Retina (tissue), 1 donor: ENCODE measurements at places on chromosomes 16 and 17.
A peak's percentile ranks its signal among the peaks of the same experiment; 100 is the strongest.

DNA sequence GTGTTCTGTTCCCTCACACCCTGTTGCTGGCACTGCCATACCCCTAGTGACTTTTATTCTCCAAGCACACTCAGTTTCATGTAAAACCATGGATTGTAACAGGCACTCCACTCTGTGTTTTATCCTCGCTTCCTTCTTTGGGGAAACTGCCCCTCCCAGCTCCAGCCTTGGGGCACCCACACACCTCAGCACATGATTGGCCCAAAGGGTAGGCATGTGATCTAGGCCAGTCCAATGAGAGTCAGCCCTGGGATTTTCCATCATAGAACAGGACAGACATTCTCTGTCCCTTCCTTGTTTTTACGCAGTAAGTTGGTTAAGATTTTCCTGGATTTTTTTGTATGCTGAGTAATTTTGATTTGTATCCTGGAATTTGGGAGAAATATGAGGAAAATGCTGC lies 115.4 kb downstream of the C16orf95 start:
- no peak for DNase-seq

DNA sequence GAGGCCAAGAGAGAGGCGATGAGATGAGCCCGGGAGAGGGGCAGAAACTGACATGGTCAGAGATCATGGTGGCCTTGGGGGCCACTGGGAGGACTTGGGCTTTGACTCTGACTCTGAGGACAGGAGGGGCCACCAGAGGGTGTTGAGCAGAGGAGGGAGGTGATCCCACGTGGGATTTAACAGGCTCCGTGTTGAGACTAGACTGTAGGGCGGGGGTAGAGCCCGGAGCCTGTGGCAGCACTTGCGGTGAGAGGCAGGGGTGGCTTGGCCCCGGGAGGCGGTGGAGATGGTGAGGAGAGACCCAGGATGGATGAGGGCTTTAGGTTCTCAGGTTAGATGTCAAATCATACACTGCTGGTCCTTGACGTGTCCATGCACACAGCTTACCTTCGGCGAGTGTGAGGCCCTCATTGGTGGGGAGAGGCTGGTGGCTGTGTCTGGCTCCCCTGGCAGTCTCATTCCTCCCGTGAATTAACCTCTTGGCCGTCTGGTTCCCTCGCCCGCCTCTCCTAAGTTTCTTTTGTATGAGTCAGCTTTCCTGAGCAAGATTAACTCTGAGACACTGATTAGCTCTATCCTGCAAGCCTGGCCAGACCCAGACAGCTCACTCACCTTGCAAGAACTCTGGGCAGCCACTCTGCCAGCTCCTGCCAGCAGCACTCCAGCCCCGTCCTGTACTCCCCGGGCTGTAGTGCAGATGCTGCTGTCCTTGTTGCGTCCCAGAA lies 39.7 kb downstream of the VPS35L start:
- DNase-seq = no peak

DNA sequence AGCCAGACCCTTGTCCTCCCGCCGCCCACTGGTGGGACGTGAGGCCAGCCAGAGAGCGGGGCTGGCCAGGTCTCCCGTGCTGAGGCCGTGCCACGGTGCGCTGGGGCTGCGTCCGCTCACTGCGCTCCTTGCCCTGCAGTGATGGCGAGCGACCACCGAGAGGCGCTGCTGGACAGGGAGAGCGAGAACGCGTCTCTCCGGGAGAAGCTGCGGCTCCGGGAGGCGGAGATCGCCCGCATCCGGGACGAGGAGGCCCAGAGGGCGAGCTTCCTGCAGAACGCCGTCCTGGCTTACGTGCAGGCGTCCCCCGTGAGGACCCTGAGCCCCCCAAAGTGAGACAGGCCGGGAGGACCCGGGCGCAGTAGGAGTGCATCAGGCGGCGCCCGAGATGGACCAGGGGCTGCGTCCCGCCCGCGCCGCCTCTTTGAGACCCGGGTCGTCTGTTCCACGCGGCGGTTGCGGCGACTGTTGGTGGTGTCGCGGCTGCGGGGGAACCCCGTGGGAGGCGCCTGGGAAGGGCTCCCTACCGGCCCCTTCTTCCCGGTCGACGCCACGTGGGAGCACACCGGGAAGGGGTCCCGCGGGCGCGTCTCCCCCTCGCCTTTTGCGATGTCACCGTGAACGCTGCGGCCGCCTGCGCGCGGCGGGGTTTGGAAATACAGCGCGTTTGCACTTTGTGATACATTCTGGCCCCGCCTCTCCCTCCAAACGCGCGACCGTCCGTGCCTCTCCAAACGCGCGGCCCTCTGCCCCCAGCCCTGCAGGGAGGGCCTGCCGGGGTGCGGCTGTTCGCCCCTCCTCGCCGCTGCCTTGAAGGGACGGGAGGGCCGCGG lies 792 bp upstream of the RAC3 start:
- peak; percentile 94 for DNase-seq

GRCh38 chr16:10494343-10495030 lies 85.9 kb downstream of the EMP2 start:
- DNase-seq = no peak

DNA sequence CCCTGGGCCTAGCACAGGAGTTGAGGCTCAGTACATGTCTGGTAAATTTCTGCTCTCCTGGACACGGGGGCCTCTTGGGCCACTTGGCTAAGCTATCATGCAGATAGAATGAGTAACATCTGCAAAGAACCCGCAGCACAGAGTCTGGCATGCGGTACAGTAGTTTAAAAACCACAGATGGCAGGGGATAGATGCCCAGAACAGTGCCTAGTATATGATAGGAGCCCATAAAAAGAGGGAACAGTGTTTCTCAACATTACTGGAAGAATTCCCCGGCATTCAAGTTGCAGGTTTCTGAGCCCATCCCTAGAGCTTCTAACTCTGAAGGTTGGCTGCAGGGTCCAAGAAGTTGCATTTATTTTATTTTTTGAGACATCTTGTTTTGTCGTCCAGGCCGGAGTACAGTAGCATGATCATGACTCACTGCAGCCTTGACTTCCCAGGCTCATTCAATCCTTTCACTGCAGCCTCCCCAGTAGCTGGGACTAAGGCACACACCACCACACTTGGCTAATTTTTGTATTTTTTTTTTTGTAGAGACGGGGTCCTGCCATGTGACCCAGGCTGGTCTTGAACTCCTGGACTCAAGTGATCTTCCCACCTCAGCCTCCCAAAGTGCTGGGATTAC lies 5.8 kb downstream of the CDIPT start:
- no peak for DNase-seq

- DNase-seq = no peak
Observed at GRCh38 chr17:60390925-60391470, 935 bp downstream of the USP32 start.

DNA sequence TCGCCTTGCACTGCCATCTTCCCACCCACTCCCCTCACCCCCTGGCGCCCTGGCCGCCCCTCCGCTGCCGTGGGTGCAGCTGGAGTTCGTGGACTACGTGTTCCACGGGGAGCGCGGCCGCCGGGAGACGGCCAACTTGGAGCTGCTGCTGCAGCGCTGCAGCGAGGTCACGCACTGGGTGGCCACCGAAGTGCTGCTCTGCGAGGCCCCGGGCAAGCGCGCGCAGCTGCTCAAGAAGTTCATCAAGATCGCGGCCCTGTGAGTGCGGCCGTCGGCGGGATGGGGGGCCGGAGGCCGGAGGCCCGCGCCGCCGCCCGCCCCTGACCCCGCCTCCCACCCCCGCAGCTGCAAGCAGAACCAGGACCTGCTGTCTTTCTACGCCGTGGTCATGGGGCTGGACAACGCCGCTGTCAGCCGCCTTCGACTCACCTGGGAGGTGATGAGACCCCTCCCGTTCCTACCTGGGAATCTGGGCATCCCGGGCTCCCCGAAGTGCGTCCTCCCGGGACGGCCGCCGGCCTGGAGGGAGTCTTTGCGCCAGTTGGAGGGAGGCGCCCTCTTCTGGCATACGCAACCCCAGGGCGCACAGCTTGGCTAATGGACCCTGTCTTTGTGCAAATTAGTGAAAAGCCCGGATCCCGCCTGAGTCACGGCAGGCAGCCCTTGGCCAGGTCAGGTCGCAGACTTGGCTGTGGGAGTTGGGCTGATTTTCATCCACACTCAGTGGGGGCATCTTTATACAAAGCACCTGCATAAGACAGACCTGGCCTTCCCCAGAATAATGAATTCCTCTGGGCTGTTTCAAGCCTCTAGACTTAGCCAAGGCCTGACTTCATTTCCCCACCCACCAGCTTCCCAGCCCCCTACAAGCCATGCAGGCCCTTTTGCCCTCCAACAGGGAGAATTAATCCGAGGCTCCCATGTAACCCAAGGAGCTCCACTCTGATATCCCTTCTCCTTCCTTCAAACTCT lies 14.3 kb downstream of the RAPGEFL1 start:
- peak; percentile 85 for DNase-seq

DNA sequence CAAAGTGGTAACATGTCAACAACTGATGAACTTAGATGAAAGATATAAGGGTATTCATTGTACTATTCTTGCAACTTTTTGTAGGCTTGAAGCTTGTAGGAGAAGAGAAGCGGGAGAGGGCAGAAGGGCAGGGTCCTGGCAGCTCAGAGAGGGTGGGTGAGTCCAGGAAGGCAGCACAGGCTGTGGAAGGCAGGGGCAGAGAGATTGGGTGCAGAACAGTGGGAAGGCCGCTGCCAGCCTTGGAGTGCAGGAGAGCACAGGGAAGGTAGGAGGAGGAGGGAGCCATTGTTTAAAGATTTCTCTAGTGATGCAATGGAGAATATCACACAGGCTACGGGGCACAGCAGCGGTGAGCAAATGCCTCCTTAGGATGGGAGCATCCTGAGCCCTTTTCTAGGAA lies 104.3 kb downstream of the N4BP1 start:
- DNase-seq = no peak

DNA sequence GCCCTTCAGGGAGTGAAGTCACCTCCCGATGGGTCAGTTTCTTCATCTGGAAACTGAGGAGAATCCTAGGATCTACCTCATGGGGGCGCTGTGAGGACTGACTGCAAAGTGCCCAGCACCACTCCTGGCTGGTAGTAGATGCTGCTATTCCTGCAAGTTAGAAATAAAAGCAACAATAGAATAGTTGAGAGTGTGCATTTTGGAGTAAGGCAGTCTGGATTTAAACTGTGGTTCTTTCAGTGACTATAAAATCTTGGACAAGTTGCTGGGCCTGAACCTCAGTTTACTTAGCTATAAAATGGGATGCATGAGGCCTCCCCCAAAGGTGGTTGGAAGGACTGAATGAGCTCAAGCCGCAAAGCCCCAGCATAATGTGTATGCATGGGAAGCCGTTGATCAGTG lies 70.6 kb downstream of the CYB5B start:
- no peak for DNase-seq

DNA sequence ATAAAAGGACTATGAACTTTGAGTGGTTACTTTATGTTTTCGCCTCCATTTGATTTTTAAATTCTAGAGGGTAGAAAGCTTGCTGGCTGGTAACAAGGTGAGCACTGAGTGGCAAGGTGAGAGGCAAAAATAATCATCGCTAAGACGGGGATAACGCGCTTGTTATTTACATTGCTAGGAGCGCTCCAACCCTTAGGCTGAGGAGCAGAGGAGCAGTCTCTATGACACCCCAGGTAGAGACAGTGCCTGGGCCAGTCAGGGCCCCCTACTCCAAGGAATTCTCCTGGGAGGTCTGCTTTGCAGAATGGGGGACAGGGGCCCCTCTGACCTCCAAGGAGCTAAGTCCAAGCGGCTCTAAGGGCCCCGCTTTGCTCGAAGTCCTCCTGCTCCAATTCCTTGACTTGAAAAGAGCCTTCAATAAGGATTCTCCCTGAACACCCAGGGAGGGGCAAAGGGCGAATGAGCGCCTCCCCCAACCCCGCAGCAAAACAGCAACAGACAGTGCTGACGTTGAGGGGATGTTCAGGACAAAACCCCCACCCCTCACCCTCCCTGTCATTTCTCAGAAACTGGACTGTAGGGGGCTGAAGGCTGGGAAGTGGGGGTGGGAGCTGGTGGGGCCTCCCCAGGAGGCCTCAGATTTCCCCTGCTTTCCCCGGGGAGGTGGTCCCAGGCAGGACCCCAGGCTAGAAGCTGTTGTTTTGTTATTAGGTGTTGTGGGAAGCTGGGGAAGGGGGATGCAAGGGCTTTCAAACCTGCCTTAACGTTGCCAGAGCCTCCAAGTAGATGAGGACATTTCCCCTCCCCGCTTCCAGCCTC lies 10.2 kb upstream of the FOXF1 start:
- peak; percentile 47 for DNase-seq

DNA sequence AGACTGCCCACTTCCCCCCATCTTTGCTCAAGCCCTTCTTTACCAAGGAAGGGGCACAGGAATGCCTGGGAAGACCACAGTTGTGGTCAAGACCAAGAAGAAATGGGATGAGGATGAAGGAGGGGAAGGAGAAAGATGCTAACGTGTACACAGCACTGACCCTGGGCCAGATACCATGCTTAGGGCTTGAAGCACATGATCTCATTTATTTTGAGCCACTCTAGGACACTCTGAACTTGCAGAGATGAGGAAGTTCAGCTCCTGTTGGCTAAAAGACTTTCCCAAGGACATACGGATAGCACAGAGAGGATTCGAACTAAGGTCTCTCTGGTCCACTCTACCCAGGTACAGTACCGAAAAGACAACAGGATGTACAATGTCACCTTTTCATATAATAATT lies 42.6 kb downstream of the PIK3R5 start:
- no peak for DNase-seq

GRCh38 chr16:62035115-62036092 lies 834 bp downstream of the CDH8 start:
- DNase-seq = peak; percentile 87

DNA sequence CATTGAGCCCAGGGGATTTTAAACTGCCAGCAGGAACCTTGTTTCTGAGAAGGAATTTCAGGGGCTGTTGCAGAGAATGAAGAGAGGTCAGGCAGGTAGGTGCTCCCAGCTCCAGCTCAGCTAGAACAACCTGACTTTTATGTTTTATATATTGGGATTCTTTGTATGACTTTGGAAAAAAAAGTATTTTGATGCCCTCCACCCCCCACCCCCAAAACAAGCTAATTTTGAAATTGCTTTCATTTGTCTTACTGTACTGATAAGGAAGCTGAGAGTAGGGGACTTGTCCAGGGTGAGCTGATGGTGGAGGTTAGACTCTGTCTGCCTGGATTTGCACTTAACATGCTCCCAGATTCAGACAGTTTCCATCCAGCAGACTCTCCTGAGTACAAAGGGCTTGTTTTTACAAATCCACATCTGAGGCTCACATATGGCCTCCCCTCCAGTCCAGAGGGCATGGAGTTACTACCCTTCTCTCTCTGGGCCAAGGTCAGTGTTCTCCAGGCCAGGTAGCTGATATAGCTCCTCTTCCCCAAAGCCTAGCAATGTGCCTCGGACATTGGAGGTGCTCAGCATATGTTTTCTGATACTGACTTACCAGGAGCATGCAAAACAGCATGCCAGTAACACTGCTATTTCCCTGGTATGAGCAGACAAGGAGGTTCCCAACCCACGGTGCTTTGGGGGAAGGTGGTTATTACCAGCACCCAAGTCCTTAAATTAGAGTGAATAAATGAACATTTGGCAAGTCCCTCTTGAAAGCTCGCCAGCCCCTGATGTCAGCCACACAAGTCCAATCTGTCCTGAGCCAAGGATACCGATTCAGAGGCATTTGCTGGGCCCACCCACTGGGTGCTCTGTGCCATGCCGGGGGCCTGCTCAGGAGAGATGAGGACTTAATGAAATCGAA lies 11.3 kb downstream of the STX1B start:
- no peak for DNase-seq
